Activated CD4-positive, CD25-positive, alpha-beta regulatory T cell treated with anti-CD3 and anti-CD28 coated beads, Interleukin-2, amount 50 U/mL, for 24 hours (primary cell): ENCODE measurements at places on chromosomes 12 and 14.
A peak's percentile ranks its signal among the peaks of the same experiment; 100 is the strongest.

GRCh38 chr12:14843425-14843887, at the start of gene ART4:
Gene ART4 (minus strand): TSS chr12:14843526. CDS start chr12:14843113, 413 bp downstream.
- ATAC-seq = no peak

GRCh38 chr12:53976172-53976822, 1.5 kb upstream of the HOTAIR start:
- no peak for ATAC-seq

- no peak for ATAC-seq
These were observed 780.5 kb downstream of the NRXN3 start for GRCh38 chr14:78950649-78951048.

DNA sequence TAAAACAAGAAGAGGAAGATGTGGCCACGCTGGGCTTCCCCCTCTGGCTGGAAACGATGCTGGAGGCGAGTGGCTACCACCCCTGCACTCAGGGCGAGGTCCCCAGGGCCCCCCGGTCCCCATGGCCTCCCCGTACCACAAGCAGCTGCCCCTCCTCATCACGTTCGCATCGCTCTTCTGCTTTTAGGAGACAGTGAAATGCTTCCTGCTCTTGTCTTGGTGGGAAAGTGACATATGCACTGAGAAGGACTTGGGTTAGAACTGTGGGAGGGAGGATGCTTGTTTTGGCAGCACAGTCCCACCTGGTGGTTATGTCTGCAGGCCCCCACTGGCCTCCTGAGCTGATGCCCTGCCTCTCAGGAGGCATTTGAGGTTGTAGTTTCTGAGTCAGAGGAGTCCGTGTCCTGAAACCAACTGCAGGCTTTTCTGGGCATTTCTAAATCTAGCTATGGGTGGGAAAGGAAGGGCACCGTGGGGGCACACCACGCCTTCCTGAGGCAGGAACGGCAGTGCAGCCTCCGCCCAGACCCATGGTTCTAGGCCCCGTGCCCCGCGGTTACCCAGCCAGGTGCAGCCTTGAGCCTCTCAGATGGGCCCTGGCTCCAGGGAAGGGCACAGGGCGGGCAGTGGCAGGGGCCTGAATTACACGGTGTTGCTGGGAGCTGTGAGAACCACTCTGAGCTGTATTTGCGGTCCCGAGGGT, 139.3 kb downstream of the ADGRD1 start:
- no peak for ATAC-seq

DNA sequence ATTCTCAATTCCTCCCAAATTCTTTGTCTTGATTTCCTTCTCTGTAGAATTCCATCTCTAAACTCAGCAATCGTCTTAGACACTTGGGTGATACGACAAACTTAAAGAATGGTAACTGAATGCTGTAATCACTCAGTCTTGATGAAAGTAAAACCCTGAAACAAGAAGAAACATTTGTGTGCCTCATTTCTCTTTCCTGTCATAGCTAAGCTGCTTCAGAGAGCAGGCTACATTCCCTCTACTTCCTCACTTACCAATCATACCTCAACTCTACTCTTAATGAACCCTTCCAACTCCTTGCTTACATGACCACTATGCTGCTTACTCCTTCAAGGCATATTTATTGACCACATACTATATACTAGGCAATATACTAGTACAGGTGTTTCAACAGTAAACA, 8.3 kb downstream of the MAP4K5 start:
- no peak for ATAC-seq

GRCh38 chr14:35985474-35986218, 159.5 kb downstream of the BRMS1L start:
- no peak for ATAC-seq

DNA sequence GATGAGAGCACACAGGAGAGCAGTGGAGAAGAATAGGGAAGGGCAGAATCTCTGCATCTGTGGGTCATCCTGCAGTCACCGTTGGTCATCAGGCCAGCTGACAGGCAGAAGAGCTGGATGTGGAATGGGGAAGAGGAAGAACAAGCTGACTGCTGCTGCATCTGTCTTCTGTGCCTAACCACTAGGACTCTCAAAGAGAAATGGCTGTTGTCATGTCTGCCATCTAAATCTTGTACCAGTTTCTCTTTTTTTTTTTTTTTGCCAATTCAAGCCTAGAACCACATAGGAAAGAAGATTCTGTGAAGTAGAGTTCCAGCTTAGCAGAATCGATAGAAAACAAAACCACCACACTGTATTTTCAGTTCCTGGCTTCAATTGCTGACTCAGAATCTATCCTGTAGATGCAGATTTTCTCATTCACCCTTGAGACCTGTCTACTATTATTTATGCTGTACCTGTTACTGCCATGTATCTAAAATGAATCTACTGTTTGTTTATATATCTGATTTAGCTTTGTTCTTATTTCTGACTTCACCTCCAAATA, 421.9 kb upstream of the PRICKLE1 start:
- no peak for ATAC-seq

- no peak for ATAC-seq
These were observed 439.4 kb downstream of the CCDC91 start for GRCh38 chr12:28629691-28630090.

DNA sequence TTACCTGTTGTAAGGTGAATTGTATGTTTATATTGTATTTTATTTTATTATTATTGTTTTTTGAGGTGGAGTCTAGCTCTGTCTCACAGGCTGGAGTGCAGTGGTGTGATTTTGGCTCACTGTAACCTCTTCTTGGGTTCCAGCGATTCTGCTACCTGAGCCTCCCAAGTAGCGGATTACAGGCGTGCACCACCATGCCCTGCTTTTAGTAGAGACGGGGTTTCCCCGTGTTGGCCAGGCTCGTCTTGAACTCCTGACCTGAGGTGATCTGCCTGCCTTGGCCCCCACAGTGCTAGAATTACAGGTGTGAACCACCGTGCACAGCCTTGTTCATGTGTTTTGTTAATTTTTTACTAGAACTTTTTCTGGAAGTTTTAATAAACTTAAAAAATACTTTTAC, 3.8 kb downstream of the ATF7IP start:
- ATAC-seq = no peak

DNA sequence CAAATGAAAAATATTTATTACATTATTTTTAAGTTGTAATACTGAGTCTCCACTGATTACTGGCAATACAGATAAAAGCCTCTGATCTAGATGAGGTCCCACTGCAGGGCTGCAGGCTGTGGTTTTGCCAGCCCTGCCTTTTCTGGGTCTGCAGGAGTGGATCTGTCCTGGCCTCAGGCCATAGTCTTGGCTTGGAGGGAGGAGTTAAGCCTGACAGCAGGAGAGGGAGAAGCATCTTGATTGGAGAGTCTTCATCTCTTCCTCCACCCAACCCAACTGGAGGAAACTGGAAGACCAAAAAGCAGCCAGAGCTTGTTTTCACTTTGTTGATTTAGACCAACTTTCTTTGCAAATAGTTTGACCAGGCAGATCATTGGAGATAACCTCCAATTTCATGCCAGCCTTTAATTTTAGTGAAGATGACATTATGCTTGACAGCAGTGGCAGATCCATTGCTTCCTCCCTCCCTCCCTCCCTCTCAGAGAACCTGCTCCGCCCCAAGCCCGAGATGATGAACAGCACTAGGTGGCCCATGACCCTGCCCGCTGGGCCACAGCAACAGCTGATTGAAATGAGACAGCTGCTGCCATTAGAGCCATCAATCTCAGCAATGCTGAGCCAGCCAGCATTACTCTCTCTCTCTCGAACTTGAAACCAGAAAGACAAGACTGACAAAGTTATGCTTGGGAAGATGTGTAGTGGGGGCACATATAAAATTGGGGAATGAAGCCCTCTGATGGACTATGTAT, 222.4 kb downstream of the GLT1D1 start:
- no peak for ATAC-seq

DNA sequence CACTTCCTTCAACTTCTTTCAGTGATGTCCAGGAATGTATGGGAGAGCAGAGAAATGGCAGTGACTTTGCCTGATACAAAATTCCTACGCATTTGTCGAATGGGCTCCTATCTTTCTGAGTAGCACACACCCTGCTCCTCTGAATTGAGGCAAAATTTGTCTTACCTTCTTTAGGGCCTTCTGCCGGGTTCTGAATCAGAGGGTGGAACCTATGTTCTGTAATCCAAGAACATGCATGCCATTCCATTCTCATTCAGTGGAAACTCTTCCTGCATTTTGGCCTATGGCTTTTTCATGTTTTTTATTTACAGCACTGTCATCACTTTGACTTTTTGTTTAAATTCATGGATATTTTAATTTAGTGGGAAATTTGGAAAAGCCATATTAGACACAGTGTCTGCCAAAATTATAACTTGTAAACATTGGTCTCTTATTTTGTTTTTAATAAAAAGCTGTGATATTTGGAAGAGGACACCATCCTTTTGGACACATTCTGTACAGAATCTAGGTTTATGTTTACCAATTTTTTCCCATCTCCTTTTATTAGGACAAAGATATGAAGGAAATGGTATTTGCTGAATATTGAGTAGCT, 402.2 kb upstream of the FAR2 start:
- ATAC-seq = no peak

DNA sequence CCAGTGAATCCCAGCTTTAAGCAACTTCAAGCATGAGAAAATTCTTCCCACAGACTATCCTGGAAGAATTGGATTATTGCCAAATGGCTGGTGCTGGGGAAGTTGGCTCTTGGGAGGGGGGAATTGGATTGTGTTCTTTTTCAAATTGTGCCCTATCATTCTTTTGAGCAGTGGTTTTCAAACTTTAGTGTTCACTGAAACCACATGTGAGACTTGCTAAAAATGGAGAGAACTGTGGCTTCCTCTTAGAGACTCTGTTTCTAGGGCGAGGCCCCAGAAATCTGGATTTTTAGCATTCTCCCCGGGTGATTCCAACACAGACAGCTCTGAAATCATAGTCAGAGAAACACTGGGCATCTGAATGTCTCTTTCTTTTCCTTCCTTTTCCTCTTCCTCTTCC, 14.3 kb upstream of the OTUB2 start:
- no peak for ATAC-seq

- no peak for ATAC-seq
These were observed 136.8 kb downstream of the IGF1 start for GRCh38 chr12:102343361-102344121.

DNA sequence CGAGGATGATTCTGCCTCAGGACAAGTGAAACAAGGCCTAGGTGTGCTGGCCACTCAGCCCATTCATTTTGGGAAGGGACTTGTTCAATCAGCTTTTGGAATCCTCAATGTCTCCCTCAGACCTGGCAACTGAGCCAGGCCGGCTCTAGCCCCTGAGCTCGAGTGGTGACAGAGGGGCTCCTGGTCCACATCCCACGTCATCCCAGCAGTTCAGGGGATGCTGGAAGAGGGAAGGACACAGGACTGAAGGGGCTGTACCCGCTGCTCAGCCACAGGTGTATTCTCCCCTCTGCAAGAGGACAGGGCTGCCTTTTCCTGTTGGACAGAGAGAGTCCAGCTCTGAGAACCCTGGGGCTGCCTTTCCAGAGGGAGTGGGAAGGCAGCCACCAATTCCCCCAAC, 244.6 kb upstream of the SFSWAP start:
- ATAC-seq = no peak

GRCh38 chr12:121182222-121182893, 27.6 kb upstream of the P2RX4 start:
- ATAC-seq = peak; percentile 92

DNA sequence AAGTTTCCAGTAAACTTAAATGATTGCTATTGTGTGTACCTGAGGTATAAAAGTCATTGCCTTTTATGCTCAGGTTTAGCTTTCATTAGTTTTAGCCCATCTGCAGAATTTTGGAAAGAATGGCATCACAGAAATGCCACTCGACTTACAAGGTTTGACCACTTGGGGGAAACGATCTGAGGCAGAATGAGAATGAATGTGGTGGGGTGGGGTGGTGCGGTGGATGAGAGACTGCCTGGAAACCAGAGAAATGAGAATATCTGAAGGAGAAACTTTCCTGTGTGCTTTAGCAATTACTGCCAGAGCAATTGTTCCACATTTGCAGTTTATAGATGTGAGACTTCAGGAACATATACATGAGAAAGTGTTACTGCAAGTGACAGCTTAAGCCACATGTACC, 225.4 kb upstream of the PDE3A start:
- no peak for ATAC-seq

GRCh38 chr12:82955043-82955442, 268.3 kb downstream of the TMTC2 start:
- ATAC-seq = no peak

DNA sequence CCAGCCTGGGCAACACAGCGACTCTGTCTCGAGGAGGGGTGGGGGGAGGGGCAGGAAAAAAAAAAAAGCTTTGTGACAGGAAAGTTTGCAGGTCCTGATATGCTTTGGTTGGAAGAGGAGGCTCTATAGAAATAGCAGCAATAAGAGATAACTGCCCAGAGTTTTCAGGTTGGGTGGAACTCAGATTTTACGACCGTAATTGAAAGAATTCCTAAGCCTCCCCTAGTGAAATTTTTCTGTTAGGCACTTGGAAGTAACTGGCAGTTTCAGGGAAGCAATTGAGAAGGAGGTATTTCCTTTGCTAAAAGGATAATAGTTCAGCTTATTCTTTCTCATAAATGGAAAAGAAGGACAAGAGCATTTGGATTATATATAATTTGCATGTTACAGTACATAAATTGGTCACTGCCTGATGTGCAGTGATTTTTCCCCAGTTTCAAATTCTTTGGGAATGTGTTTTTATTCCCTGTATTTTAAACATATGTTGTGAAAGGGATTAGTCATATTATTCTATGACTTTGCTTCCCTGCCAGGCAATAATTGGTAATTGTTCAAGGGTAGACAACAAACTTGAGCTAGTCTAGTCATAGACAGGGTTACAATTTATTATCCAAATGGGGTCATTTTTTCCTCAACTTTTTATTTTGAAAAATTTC, 452.8 kb downstream of the AEBP2 start:
- no peak for ATAC-seq

GRCh38 chr14:100469632-100470522, 117.3 kb downstream of the BEGAIN start:
- ATAC-seq = peak; percentile 79

DNA sequence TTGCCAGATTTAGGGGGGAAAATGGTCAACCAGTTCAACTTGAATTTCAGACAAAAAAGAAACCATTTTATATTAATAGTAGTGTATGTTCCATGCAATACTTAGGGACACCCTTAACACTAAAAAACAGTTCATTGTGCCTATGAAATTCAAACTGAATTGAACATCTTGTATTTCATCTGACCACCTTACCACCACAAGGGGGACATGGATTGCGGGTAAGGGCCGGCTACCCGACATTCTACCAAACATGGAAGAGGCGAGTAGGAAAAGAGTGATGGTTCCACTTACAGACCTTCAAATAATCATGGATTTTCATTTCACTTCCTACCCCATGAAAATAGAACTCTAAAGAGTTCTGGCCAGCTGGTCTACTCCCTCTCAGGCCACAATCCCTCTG, 10.3 kb upstream of the STK38L start:
- no peak for ATAC-seq

GRCh38 chr14:103427485-103428443, 42.5 kb downstream of the MARK3 start:
- peak; percentile 59 for ATAC-seq
